Stimulated activated CD4-positive, alpha-beta T cell treated with anti-CD3 and anti-CD28 coated beads, TNF-alpha, amount 100 ng/mL, for 48 hours (primary cell): ENCODE measurements at places on chromosomes 7 and 10.

DNA sequence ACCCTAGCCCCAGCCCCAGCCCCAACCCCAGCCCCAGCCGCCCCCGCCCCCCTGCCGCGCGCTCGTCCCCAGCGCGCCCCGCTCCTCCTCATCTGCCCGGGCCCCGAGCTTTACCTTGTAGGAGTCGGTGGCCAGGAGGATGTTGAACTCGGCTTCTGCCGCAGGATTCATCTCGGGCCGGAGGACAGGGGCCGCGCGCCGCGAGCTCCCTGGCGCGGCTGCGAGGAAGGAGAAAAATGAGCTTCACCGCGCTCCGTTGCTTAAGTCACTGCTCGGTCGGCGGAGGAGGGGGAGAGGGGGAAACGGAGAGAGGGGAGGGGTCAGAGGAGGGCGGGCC is at the start of gene NAMPT:
Gene NAMPT (minus strand): TSS at position 270 of the 337 bp plus-strand sequence. CDS start 99 bp downstream, at position 171.
- DNase-seq: no peak

DNA sequence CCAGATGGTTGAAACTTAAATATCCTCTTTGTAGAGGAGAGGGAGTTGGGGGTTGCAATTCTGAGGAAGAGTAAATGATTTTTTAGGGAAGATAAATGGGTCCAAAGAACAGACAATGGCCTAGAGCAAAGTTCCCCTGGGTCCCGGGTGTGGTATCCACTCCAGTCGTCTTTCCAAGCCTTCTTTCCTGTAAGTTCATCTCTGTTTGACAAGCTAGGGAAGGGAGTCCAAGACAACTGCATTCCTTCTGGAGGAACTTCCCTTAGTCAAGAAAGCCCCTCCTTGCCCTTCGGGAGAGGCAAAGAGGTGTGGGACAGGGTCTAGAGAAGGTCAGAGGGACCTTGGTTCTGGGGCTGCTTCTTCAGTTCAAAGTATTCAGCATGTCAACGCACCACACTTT is 33.4 kb downstream of the C10orf71 start:
- no peak for DNase-seq

- no peak for DNase-seq
Observed at GRCh38 chr10:85861513-85862197, 504.9 kb downstream of the GRID1 start.

- DNase-seq: no peak
Observed at GRCh38 chr10:32982911-32983909, 25.2 kb upstream of the ITGB1 start.

DNA sequence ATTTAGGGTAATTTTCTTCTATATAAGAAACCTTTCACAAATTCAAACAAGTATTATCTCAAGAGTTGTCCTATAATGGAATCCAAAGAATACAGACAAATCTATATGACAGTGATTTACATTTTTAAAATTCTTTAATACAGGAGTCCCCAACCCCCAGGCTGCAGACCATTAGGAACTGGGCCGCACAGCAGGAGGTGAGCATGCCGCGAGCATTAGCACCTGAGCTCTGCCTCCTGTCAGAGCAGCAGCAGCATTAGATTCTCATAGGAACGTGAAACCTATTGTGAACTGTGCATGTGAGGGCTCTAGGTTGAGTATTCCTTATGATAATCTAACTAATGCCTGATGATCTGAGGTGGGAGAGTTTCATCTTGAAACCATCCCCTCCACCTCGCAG is 37.7 kb downstream of the SNX13 start:
- DNase-seq: no peak

DNA sequence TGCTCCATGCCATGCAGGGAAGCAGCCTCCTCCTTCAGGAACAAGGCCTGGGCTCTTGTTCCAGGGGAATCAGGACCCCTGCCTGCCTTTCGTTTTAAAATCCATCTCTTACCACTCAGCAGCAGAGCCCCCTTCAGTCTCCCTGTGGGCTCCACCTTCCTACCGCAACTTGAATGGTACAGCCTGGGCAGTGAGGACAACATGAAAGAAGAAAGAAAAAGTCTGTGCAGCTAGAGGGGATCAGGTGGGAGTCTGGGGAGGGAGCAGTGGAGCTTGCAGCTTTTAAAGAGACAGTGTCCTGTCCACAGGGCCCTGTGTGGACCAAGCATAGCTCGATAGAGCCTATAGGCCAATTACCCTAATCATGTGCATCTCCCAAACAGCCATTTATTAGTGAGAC is 3.7 kb downstream of the PLXNA4 start:
- DNase-seq: no peak

DNA sequence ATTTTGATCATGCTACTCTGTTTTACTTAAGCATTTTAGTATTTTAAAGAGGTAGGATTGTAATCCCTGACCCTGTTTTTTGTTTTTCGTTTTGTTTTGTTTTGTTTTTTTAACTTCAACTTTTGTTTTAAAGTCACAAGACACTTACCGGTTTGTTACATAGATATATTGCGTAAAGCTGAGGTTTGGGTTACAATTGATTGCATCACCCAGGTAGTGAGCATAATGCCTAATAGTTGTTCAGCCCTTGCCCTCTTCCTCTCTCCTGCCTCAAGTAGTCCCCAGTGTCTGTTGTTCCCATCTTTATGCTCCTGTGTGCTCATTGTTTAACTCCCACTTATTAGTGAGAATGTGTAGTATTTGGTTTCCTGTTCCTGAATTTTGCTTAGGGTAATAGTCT is 93.1 kb upstream of the TEX47 start:
- no peak for DNase-seq

DNA sequence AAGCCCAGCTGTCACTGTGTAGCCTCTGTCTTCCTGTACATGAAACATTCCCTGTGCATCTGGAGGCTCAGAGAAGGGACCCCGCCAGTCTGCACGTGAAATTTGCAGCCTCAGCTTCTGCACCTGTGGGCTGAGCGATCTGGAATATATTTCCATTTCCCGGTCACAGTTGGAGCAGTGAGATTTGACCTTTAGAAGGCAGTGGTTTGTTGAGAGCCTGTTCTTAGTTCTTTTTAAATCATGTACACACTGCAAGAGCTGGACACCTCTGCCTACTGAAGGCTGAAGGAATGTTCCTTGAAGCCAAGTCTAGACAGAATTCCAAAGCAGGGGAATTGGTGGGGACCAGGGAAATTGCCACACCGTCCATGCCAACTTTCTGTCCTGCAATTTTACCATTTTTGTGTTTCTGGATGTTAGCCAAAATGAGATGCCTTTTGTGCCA is 706.6 kb downstream of the INHBA start:
- DNase-seq: no peak

- DNase-seq: no peak
Observed at GRCh38 chr10:11118686-11119085, 101.0 kb downstream of the CELF2 start.

DNA sequence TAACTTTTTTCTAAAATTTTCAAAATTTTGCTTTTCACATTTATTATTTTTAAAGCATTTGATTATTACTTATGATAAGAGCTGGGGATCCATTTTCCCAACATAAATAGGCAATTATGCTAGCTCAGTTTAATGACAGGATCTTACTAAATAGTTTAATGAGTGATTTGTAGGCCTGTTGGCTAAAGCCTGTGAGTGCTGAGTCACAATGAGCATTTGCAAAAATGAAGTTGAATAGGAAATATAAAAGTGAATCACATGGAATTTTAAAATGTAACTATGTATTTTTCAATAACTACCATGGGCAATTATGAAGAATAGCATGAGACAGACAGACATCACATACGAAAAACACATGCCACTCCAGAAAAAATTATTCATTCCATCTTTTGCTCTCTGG is 45.1 kb upstream of the ZPBP start:
- DNase-seq: no peak

GRCh38 chr10:62851442-62851841 is 35.3 kb upstream of the EGR2 start:
- DNase-seq: no peak

GRCh38 chr10:101321073-101321472 is 32.9 kb upstream of the BTRC start:
- DNase-seq: no peak

DNA sequence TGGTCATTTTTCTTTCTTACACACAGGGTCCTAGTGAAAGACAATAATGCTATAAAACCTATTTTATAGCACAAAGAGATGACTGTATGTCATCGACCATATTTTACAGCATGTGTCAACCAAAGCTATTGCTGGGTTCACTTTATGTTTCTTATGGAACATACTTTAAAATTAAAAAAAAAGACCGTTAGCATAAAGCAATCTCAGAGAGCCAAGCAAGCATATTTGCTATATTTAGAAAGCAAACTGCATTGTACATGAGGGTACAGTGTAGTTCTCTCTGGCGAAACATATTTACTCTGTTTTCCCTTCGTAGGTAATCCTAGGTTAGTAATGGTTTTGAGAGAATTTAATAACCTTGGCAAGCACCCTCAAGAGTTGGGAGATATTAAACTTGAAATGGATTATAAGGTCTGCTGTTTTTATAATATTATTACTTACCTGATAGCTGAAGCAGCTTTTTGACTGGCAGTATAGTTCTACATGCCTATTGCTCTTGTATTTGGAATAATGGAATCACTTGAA is 244.2 kb upstream of the POM121L12 start:
- no peak for DNase-seq

DNA sequence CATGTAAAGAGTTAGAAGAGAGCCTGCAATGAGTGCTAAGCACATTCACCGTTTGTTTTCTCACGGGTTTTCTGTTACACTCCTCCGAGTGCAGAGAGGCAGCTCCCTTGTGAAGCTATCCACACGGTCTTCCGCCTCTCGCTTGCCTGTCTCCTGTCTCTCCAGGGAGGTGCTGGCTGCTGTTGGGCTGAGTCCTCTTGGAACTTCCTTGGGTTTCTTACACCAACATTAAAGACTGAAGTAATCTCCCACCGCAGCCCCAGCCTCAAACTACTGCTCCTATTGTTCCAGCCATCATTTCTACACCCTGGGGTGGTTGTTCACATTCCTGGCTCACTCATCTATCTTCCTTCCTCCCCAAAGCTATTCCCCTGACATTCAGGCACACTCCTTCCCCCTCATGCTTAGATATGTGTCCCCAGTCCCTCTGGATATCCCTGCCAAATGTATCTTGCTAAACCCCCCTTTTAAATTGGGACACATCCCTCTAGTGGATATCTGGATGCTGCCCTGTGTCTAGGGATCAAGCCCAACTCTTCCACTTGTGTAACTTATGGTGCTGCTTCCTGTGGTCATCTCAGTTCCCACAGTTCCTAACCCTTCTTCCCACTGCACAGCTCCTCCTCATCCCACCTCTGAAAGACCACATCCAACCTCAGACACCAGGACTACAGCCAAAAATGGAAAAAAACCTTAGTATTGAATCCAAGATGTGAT is 14.1 kb downstream of the ESYT2 start:
- no peak for DNase-seq

DNA sequence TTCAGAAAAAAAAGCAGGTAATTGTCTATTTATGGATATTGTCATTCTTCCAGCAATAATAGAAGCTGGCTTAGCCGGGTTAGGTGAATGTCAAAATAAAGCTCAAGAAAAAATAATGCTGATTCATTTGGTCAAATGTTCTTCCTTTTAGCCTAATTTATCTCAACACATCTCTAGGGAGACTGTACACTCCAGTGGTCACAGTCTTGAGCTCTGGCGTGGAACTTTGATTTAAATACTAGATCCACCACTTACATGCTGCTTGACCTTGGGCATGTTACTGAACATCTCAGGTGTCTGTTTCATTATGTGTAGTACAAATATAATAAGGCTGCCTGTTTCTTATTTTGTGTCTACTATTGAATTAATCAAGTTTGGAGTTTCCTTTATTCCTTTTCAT is 22.0 kb downstream of the PRTFDC1 start:
- no peak for DNase-seq

- no peak for DNase-seq
Observed at GRCh38 chr7:90474284-90475210, 5.1 kb downstream of the PTTG1IP2 start.
